ENCODE measurements at places on chromosomes 6 and 20.

DNA sequence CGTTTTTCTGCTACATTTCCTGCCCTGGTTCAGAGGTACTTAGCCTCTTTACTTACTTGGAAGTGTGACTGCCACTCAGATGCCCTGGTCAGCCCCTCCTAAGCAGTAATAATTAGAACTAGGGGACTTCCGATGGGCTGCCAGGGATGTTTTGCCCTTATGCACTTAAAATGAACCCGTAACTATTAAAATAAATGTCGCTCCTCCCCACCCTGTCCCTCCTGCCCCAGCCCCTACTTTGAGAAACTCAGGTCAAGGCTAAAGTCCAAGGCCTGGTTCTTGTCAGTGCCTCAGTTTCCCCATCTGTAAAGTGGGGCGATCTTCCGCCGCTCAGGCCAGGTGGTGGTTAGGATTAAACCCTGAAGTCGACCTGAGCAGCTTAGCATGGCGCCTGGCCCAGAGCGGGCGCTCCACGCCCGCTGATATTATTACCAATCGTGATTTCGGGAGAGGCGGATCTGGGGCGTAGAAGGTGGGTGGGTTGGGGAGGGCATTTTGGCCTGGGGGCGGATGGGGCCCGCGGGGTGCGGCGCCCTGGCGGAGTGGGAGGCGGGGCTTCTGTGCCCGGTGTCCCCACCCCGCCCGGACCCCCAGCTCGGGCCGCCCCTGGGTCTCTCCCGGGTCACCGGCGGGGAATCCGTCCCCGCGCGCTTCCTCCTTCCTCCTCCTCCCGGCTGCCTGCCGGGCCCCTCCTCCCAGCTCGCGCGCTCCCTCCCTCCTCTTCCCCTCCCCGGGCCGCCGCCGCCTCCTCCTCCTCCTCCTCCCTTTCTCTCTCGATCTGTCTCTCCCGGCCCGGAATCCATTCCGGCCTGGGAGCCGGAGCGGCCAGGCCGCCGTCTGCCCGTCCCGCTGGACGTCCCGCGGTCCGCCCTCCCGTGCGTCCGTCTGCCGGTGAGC lies at the start of gene SRC:
SRC (plus strand) TSS at position 802 of the 897 bp plus-strand sequence. CDS start 38,014 bp downstream, outside the sequence.
- no peak for DNase-seq

- no peak for DNase-seq
Measured at GRCh38 chr6:27593200-27593818, 120.4 kb upstream of the ZNF184 start.

GRCh38 chr20:57840504-57841296 lies 130.9 kb upstream of the PMEPA1 start:
- DNase-seq: no peak

DNA sequence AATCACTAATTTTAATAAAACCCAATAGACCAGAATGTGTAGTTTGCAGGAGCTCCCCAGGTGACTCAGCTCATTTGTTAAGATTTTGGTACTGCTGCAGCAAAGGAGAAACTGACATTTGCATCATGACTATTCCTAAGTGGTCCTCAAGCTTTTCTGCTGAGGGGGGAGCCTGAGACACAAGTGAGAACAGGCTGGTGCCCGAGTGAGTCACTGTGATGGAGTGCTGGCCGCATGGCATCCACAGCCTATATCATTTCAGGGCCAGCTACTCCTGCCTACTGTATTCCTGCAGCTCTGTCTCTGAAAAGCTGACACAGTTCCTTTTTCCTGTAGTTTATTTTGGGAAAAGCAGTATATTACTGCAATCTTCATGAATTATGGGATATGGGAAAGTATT lies 113.7 kb upstream of the ENPP5 start:
- DNase-seq: no peak

GRCh38 chr20:31642837-31643236 lies 5.1 kb downstream of the COX4I2 start:
- no peak for DNase-seq

- DNase-seq: no peak
Measured at GRCh38 chr6:144268794-144269349, 16.3 kb upstream of the UTRN start.

DNA sequence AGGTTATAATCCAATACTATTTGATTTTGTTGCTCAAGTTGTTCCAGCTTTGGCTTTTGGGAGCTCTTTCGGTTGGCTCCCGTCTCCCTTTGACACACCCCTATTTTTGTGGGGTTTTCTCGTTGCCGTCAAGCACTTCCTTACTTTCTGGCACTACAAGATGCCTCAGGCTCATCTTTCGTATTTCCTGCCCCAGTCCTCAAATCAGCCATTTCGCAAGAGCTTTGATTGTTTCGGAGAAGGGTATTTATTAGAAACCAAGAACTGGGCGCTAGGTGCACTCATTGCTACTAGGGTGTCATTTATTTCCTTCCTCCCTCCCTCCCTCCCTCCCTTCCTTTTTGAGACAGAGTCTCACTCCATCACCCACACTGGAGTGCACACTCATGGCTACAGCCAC lies 13.3 kb upstream of the SOX12 start:
- no peak for DNase-seq

GRCh38 chr20:32474967-32475811 lies 109.9 kb downstream of the NOL4L start:
- DNase-seq: no peak

- no peak for DNase-seq
Measured at GRCh38 chr20:49899541-49900383, 15.6 kb downstream of the SPATA2 start.

- DNase-seq: no peak
Measured at GRCh38 chr6:82413868-82414267, 50.3 kb downstream of the TPBG start.

Data from activated CD8-positive, alpha-beta memory T cell treated with anti-CD3 and anti-CD28 coated beads for 1 hour (primary cell).